ENCODE measurements at places on chromosomes 2 and 18. TPM values are rescaled to one million over a fixed set of nuclear protein-coding genes. Genes with fewer than 3 reads are reported as not detected.

Gene GPN1
- 38.5 TPM for total RNA-seq

Gene GATA6
- total RNA-seq, result not detected

DNA sequence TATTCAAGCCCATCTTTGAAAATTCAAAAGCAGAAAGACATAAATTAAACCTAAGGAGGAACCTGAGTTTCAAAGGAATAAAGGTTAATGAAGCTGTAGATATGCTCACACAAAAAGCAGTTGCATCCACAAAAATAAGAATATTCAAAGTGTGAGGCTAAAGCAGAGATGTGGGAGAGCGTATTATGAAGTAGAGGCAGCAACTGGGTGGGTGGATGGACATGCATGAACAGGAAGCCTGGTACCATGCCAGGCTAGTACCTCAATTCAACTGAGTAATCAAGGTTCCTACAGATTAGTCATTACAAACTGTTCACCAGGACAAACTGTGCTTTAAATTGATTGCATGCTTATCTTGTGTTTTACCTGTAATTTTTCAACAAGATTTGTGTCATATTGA, 330.0 kb upstream of the PKDCC start:
- peak; percentile 55 for ATAC-seq

DNA sequence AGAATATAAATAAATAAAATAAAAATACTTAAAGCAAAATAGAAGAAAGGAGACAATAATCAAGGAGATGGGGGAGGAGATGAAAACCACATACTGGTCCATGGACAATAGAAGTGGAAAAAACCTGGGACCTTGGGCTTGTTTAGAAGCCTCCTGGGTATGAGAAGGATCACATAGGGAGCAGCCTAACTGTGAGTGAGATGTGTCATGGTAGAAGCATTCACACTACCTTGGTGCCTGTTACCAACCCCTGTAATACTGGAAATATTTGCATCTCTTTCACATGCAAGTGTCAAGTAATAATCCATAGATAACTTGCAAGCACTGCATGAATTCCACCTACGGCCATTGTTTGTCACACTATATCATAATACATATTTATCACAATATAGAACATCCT, 23.2 kb upstream of the RNF103 start:
- ATAC-seq, result no peak
